ENCODE measurements at places on chromosomes 5 and 9.

DNA sequence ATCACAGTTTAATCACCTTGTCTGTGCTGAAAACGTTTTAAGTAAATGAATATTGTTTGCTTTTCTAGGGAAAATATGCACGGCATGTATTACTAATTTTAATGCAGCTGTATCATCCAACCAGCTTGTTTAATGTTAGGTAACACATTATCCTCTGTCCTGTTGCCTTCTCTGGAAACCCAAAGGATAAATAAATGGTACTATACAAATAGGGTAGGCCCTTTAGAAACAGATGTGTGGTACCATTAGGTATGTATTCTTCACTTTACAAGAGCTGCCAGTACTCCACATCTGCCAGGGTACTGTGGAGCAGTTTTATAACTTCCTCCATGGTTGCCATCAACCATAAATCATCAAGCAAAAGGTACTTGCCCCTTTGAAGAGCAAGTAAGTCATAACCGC lies 42.9 kb downstream of the FAF2 start:
- DNase-seq = no peak

GRCh38 chr5:159773062-159773924 lies 143.0 kb upstream of the ADRA1B start:
- peak; percentile 37 for DNase-seq

GRCh38 chr9:108363311-108363710 lies 492.5 kb downstream of the ACTL7B start:
- no peak for DNase-seq

DNA sequence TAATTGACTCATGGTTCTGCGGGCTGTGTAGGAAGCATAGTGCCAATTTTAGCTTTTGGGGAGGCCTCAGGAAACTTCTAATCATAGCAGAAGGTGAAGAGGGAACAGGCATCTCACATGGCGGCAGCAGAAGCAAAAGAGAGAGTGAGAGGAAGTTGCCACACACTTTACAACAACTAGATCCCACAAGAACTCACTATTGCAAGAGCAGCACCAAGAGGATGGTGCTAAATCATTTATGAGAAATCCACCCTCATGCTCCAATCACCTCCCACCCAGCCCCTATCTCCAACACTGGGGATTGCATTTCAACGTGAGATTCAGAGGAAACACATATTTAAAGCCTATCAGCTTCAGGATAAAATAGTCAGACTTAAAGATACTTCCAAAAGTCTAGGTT lies 36.1 kb upstream of the LPAR1 start:
- DNase-seq = no peak

GRCh38 chr5:106699198-106699597 lies 971.5 kb downstream of the EFNA5 start:
- DNase-seq = no peak

GRCh38 chr5:34865091-34865490 lies 26.1 kb downstream of the TTC23L start:
- DNase-seq = no peak

Data from neuronal stem cell (in vitro differentiated cells).